ENCODE measurements at places on chromosomes 4 and X.

GRCh38 chr4:931194-931959 is 739 bp downstream of the GAK start:
- DNase-seq, result no peak

GRCh38 chr4:20395160-20395773 is 143.6 kb downstream of the SLIT2 start:
- no peak for DNase-seq

DNA sequence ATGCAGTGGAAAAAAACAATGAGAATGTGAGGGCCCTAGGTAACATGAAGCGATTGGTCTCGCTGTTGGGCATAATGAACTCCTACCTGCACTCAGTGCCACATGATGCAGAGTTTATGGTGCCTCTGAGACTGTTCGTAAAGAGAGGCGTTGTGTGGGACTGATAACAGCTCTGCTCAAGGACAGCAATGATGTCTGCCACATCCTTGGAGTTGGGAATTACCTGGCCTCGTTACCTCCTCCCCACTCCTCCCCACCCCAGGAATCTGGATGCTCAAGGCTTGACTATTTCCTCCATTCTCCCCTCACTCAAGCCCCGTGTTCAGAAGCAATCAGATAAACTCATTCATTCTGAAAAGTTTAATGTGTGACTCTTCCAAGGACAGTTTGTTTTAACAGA is 148.0 kb upstream of the JADE1 start:
- no peak for DNase-seq

DNA sequence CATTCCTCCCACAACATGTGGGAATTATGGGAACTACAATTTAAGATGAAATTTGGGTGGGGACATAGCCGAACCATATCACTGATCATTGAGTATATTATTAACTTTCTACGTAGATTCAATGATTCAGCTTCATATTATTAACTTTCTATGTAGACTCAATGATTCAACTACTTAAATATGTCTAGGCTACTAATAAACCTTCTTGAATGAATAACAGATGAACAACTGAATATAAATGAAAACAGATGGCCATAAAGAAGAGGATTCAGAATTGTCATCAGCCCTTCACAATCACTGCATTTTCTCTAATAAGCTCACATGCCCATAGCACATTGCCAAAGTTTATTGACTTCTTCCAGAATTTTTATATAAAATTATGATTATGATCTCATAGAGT is 57.0 kb downstream of the CEP44 start:
- no peak for DNase-seq

GRCh38 chrX:150199181-150199580 is 163.9 kb upstream of the MAMLD1 start:
- no peak for DNase-seq

DNA sequence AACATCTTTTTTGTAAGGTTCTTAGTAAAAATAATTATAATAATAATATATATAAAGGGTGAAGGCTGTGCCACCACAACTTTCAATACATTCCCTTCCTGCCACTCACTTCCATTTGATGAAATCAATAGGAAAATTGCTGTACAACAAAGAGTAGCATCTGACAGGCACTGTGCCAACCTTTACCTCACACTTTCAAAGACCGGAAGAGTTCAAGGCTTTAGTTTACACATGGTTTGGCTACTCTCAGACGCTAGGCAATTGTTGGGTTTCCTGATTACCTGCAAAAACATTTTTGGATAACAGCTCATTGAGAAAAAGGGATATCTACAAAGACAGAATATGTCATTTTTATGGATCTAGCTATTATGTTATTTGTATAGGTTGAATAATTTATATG is 5.5 kb upstream of the ING2 start:
- DNase-seq, result no peak

GRCh38 chr4:98728871-98729270 is 70.5 kb upstream of the TSPAN5 start:
- DNase-seq, result no peak

- DNase-seq, result no peak
These were observed 127.9 kb upstream of the DMD start for GRCh38 chrX:33339219-33339618.

GRCh38 chr4:10569491-10569890 is 112.3 kb upstream of the ZNF518B start:
- DNase-seq, result no peak

GRCh38 chr4:183163135-183163534 is 64.1 kb downstream of the WWC2 start:
- DNase-seq, result no peak

DNA sequence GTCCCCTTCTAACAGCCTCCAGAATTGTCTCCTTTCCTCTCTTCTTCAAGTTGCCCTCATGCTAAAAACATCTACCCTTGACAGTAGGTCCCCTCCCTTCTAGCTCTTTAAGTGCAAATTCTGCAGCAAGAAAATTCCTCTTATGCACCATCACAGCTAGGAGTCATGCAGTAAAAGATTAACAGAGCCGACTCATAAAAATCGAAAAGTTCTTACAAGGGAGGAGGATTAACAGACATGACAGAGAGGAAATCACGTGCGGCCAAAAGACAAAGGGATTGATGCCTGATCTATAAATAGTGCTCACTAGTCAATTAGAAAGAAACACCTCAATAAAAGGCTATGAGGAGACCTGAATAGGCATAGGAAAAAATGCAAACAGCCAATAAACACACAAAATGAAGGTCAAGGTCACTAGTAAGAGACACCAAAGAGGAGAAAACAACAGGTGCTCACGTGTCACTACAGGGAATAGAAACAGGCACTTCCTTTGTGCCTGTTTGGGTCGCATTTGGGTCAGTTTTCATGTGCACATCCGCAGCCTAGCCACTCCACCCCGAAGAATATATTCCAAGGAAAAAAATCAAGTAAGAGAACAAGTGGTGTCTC is 3.4 kb downstream of the RNF212 start:
- DNase-seq, result no peak

GRCh38 chr4:141763374-141763773 is 127.0 kb downstream of the IL15 start:
- DNase-seq, result no peak

DNA sequence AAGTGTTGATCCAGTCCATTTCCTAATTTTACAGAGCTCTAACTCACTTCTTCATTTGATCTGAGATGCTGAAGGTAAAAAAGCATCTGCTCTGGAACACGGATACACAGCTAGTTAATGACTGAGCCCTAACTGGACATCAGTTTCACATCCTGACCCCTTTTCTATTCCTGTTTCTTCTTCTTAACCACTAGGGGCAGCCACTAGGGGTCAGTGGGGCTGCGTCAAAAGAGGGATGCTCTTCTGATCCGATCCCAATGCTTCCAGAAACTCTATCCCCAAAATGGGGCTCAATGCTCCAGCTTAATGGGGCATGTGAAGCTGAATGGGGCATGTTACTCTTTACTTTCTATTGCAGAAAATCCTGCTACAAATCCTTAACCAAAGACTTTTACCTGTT is 33.4 kb upstream of the PHKA2 start:
- no peak for DNase-seq

DNA sequence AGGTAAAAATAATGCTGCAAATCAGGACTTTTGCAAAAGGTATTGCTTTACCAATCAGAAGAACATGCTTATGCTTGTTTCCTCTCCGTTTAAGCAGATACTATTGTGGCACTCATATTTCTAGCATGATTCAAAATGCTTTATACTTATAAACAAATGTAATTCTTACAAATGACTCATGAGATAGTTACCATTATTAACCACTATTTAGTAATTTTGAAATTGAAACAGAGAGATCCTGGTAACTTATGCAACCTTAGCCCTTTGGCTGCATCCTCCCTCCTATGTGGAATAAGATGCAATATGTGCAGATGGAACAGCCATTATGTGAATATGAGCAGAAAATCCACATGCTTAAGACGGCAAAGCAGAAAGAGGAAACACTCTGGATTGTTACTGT is 164.7 kb downstream of the PCDH18 start:
- no peak for DNase-seq

GRCh38 chr4:40322811-40323210 is 12.3 kb upstream of the CHRNA9 start:
- no peak for DNase-seq

DNA sequence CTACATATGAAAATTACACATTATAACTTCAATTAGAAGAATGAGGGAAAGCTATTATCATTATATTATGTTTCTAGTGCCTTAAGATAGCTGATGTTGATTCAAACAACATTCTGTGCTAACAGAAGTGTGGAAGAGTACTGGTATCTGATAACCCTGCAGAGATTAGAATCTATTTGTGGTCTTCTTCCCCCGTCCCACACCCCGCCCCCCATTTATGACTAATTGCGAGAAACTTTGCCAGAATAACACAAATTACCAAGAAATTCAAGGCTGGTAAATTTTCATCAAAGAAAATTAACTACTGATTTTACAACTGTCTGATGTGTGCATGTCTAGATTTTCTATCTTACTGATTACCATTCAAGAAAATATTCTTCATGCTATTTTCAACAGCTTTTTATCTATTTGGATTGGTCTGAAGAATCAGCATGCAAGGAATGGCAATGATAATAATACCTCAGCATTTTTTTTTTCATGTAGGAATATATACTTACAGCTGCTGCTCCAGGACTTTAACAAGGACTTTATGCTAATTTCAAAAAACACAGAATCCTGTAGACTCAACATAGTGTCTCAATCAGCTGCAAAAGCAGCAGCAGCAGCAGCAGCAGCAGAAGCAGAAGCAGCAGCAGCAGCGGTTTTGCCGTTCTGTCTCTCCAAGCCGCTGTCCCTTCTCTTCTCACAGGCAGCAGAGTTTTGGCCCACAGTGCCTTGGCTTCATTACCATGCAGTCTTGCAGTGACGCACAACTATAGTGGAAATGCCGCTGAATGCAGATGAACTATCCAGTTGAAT is 126.7 kb downstream of the FRYL start:
- DNase-seq, result peak; percentile 7

- no peak for DNase-seq
These were observed 133.2 kb downstream of the TMEM164 start for GRCh38 chrX:110136136-110136535.

DNA sequence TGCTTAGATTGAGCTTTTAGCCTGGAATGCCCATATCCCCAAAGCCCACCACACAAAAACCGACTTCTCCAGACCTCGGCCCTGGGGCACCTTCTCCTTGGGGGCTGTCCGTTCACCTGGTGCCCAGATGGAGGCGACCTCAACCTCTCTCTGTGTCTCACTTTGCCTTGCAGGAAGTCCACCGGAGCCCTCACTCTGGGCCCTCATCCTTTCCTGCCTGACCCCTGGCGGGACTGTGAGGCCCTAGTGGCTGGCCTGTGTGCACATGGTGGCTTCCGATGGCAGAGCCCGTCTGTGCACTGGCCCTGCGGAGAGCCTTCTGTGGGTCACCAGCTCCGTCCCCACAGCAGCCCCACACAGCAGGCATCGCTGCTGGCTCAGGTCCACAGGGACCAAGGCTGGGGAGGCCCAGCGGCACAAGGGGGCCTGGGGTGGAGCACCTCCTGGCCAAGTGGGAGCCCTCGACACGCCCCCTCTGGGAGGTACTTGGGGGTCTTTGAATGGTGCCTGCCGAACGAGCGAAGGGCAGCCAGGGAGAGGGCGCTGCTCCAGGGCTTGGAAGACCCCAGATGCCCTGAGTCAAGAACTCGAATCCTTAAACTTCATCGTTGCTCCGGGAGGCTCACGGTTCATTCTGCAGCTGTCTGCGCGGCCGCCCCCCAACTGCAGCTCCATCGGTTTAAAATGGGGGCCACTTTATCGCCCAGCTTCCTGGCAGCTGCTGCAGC is 97.2 kb upstream of the ADRA2C start:
- DNase-seq, result no peak

- DNase-seq, result no peak
These were observed 104.0 kb upstream of the BMP2K start for GRCh38 chr4:78671903-78672815.

- no peak for DNase-seq
These were observed 172.1 kb downstream of the AFF2 start for GRCh38 chrX:148672517-148672916.

DNA sequence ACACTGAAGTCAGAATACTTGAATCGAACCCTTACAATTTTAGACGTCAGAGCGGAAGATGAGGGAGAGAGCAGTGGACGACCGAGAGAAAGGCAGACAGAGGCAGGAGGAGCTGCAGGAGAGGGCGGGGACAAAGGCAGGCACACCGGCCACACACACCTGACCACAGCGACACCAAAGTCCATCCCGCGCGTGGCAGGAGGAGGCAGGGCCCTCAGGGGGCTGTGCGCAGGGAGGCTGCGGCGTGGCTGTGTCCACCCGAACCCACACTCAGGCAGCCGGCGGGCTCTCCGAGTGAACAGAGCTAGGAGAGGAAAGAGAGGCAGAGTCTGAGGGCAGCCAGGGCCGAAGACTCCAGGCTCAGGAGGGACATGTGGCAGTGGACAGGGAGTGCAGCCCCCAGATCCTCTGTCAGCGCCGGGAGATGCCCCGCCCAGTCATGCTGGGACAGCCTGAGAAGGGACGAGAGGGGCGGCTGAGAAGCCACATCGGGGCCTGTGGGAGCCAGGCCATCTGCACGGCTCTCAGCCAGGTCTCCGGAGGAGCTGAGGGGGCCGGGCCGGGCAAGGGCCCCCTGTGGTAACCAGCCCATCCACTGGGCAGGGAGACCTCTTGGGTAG is 20.1 kb downstream of the GAK start:
- no peak for DNase-seq

GRCh38 chrX:139832718-139833309 is 100.0 kb downstream of the ATP11C start:
- no peak for DNase-seq

GRCh38 chr4:140094438-140095420 is 59.3 kb downstream of the MAML3 start:
- peak; percentile 14 for DNase-seq

GRCh38 chrX:15098505-15098904 is 171.4 kb downstream of the ASB9 start:
- DNase-seq, result no peak

DNA sequence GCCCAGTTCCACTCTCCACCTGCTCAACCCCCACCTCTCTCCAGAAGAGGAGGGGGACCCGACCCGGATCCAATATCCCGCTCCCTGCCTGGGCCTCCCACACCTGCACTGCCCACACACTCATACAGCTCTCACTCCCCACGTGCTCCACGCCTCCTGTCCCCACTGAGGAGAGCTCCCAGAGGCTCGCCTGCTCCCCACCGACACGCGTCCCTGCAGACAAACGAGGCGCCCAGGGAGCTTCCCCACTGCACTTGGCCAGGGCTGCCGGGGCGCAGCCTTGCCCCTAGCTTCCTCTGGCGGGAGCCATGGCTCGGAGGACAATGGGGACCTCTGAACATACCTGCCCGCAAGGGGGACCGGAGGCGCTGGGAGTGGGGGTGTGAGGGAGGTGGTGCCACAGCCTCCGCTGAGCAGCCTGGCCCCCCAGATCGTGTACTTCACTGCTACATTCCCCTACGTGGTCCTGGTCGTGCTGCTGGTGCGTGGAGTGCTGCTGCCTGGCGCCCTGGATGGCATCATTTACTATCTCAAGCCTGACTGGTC is 5.0 kb downstream of the SLC6A8 start:
- DNase-seq, result no peak

DNA sequence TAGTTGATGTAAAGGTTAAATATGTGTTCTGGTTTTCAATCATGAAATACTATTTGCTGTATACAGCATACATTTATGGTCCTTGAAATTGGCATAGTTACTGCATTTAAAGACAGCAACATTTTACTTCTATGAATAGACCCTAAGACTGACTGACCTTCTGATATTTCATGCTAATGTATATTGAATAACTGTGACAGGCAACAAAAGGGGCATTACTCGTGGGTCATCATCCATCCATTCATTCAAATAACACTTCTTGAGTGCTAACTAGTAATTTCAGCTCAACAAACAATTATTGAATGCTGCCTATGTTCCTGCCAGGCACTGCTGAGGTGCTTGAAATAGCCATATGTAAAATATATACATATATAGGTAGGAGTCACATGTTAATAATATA is 92.8 kb upstream of the ADAMTS3 start:
- no peak for DNase-seq

All from activated gamma-delta T cell treated with anti-CD3 and anti-CD28 coated beads, Interleukin-2, amount 50 U/mL, for 16 hours (primary cell).